ENCODE measurements at places on chromosomes 6 and 20.
A peak's percentile ranks its signal among the peaks of the same experiment; 100 is the strongest.

- no peak for DNase-seq
Measured at GRCh38 chr6:133251688-133252087, 10.5 kb downstream of the EYA4 start.

DNA sequence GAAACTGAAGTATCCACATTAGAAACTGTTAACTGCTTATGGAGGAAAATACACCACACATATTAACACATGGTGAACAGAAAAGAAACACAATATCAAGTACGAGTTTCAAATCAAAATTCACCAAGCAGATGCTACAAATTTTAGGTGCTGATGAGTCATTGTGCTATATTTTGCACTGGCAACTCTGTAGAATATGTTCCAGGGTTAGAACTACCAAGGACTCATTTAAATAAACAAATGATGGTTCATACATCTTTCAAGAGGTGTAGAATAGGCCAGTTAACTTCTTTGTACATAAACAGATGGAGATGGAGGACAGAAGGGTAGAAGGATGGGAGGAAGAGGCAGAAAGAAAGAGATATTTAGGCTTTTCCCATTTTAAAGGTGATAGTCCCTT, 184.9 kb downstream of the ARHGAP18 start:
- no peak for DNase-seq

DNA sequence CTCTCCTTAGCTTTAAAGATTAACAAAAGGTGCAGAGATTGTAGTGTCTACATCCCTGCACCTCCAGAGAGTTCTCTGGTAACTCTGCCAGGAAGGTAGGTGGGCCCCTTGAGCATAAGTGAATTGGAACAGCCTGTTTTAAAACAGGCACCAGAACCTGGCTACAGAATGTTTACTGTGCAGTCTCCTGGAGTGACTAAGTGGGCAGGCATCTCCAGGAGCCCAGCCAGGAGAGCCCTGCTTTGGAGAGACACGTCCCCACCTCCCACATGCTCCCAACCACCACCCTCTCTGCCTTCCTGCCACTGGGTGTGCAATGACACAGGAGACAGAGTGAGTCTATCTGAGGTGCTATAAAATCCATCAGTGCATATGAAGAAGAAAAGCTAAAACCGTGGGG, 110.3 kb upstream of the EYA4 start:
- no peak for DNase-seq

- no peak for DNase-seq
Measured at GRCh38 chr20:1536893-1537730, 20.4 kb downstream of the SIRPD start.

GRCh38 chr20:667351-668034, 8.1 kb downstream of the SCRT2 start:
- DNase-seq, result peak; percentile 63

GRCh38 chr6:16756660-16757255, 4.5 kb downstream of the ATXN1 start:
- no peak for DNase-seq

GRCh38 chr6:14190191-14190928, 72.8 kb downstream of the CD83 start:
- DNase-seq, result no peak

- no peak for DNase-seq
Measured at GRCh38 chr6:100353276-100354015, 111.3 kb downstream of the SIM1 start.

- DNase-seq, result no peak
Measured at GRCh38 chr20:51034988-51035656, 12.2 kb upstream of the KCNG1 start.

- no peak for DNase-seq
Measured at GRCh38 chr20:1720845-1721475, 63.4 kb upstream of the SIRPG start.

DNA sequence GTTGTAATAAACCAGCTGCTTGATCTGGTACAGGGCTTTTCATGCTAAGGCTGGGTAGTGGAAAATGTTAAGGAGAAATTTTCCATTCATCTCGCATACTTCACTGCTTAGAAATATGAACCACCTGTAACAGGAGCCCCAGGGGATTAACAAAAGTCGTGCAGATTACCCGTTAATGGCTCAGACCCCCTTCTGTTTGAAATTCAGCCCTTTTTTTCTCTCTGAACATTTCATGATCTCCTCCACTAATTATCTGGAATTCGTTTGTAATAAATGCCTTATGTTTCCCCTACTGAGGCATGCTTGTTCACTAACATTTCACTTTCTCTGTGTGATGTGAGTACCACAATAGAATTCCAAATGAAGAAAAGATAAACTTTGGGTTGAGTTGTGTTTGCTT, 336.4 kb upstream of the HSF2 start:
- DNase-seq, result no peak

- no peak for DNase-seq
Measured at GRCh38 chr6:146410851-146411595, 132.6 kb upstream of the RAB32 start.

DNA sequence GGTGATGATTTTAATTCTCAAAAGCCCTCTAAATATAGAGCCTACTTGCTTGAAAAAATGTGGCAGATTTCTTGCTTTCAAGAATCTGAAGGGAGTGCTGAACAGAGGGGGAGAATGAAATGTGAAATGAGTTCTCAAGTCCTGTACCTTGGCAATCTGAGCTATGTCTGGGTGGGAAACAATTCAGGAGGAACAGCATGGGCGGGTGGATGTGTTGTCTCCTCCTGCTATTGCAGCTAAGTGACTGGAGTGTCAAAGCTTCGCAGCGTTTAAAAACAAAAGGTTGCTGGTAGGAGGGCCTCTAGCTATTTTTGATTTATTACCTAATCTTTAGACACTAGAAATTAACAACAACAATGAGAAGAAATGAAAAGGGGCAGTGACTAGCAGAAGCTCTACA, 102.5 kb upstream of the ARG1 start:
- DNase-seq, result no peak

DNA sequence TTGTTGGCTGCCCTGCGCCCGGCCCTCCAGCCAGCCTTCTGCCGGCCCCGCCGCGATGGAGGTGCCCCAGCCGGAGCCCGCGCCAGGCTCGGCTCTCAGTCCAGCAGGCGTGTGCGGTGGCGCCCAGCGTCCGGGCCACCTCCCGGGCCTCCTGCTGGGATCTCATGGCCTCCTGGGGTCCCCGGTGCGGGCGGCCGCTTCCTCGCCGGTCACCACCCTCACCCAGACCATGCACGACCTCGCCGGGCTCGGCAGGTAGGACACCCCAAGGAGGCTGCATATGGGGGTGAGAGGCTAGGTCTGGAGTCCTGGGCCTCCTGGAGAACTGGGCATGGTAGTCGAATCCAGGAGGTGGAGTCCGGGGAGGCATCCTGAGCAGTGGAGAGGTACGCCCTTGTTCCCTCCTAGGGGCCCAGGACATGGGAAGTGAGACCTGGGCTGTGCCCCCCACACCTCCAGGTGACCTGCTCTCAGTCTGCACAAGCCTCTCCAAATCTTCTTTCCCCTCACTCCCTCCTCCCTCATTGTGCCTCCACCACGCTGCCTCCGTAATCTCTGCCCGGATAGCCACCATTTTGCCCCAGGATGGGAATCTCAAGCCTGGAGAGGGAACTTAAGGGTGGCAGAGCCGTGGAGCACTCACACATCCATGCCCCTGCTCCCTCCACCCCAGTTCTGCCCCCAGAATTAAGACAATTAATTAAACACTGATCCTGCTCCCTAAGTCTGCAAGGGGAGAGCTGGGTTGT, 541 bp downstream of the CDC25B start:
- peak; percentile 40 for DNase-seq

DNA sequence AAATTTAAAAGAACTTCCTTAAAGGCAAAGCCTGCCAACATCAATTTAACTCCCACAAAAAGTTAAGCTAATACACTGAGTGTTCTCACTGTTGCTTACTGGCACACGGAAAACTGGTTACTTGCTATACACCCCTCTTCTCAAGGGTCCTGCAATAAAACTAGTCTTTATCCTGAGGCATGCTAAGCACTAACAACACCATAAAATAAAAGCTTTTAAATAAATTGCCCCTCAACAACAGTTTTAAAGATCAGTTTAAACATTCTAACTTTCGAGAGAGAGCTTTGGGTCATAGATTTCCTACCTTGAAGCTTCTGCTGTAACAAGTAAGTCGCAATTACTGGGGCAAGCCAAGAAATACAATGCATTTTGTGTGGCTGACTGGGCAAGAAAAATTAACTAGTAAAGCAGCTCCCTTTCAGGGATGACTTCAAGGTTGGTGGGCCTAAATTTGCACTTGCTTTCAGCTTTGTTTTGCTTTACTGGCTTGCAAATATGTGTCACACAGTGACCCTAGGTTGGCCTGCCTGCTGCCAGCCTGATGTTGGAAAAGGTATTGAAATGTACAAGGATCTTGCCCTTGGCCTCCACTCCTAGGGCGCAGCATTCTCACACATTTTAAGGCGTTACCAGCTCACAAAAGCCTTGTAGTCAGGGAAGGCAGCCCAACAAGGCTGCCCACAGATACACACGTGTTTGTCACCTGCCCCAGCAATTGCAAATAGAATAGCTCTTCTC, 4.0 kb upstream of the HEY2 start:
- DNase-seq, result no peak

DNA sequence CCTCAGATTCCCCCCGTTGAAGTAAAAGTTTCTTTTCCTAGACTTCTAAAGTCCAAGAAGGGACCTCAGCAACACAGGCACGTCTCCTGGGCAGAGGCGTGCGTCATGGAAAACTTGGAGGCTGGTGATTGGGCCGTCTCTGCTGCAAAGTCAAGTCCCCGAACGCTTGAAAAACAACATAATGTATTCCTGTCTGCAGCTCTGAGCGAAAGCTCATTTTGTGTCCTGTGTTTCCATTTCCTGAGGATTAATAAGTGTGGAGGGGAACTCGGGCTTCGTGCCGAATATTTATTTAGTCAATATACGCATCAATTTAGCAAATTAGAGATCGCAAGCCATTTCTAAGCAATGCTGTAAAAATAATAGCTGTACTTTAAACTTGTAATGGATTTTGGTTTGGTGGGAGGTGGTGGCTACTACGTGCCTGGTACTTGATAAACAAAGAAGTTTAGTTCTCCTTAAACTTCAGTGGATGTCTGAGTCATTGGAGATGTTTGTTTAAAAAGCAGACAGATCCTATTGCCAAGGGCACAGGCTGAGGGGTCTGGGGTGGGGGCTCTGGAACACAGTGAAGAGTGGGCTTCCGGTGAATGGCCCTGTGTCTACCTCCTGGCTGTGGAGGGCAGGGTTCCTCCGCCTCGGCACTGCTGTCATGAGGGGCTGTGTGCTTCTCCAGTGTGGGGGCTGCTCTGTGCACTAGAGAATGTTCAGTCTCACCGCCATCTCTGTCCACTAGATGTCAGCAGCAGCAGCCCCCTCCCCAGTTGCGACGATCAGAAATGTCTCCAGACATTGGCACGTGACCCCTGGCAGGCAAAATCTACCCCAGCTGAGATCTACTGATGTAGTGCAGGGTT, 21.8 kb downstream of the PCK1 start:
- DNase-seq, result no peak

DNA sequence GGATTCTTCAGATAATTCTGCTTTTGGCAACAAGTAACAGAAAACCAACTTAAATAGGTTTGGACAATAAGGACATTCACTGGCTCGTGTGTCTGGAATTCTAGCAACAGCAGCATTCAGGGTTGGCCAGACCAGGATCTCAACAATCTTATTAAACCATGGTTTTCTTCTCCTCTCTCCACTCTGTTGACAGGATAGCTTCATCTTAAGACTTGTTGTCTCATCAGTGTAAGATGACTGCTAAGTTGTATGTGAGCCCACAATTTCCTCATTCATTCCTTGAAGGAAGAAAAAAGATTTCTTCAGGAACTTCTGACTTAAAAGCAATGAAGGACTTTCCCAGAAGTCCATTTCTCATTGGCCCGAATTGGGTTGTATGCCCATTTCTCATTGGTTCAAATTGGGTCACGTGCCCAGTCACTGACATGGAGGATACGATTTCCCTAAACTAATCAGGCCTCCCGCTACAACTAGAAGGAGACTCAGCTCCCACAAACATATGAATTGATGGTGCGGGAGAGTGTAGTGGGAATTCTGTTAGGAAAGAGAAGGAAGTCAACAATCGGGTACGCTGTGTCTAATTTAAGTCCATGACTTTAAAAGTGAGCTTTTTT, 83.7 kb downstream of the SLC22A3 start:
- DNase-seq, result no peak

DNA sequence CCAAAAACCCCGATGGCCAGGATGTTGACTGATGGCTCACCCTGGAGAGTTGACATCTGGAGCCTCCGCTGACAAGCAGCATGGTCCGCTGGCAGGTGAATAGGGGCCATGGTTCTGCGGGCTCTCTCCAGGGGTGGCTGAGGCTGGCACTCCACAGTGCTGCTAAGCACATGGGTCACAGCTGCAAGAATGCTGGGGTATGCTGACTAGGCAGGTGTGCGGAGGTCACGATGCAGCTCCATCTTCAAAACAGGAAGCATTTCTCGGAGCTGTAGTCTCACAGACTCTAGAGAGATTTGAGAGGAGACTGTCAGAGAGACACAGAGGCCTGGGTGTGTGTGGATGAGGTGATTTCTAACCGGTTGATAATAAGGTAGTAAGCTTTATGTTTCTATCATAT, 341.6 kb downstream of the NRN1 start:
- no peak for DNase-seq
